ENCODE measurements at places on chromosomes 11 and 22.

GRCh38 chr11:120545813-120546212 is 34.3 kb downstream of the GRIK4 start:
- DNase-seq: no peak

DNA sequence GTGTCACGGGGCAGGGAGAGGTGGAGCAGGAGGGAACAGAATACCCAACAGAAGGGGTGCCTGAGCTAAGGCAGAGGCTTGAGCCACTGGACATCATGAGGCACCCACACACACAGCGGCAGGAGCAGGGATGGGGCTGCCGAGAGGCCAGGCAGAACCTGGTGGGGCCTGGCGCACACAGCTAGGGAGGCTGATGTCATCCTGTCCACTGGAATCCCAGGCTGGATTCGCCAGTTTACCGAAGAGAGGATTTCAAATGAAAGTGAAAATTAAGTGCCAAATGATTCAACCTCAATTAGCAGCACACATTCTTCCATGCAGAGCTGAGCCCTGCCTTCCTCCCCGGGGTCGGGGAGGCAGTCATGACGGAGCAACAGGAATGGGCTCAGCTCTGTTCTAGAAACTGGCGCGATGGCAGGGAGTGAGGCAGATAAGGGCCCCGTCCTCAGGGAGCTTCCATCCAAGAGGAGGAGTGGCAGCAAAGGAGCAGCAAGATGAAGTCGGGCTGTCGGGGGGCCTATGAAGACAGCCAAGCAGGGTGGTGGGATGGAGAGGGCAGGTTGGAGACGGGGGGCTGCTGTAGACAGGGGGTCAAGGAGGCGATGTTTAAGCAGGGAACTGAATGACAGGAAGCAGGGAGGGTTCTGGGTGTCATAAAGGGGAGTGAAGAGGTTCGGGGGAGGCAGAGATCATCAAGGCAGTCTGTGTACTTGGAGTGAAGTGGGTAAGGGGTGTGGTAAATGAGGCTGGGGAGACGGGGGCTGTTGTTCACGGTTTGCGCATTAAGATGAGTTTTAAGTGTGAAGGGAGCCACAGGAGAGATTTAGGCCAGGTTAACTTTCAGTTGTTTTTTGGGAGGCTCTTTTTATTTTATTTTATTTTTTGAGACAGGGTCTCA is 6.4 kb downstream of the RAC2 start:
- DNase-seq: peak; percentile 86

GRCh38 chr11:7927635-7928034 is 3.4 kb downstream of the OR10A6 start:
- DNase-seq: no peak

DNA sequence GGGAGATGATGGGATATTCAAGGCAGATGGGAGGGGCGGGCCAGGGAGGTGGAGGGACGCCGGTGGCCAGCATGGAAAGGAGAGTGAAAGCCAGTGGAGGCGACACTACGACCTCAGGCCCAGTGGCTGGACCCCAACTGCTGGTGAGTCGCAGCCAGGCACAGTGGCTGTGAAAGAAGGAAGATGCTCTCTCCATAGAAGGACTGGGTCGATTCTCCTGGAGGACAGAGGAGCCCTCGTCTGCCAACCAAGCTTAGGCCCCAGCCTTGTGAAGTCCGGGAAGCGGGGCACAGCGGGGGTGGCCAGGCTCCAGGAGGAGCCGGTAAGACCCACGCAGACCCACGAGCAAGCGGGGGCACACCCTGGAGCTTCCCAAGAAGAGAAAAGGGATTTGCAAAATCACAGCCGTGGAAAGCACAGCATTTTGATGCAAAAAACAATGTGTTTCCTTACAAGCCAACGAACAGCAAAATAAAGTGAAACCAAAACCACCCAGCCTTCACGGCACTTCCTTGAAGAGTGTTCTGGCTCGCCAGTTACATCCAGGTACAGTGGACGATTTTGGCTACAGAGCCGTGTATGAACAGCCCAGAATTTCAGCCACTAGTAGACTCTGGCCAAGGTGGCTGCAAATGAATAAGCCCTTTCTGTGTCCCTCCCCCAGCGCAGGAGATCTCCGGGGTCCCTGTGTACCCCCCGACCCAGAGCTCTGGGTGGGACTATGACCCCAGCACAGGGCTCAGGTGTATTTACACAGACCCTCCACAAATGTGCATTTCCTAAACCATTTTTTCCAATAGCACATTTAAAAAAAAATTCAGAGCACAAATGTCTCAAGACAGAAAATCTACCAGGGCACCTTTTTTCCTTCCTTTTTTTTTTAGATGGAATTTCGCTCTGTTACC is 96.9 kb downstream of the TRMU start:
- DNase-seq: no peak

DNA sequence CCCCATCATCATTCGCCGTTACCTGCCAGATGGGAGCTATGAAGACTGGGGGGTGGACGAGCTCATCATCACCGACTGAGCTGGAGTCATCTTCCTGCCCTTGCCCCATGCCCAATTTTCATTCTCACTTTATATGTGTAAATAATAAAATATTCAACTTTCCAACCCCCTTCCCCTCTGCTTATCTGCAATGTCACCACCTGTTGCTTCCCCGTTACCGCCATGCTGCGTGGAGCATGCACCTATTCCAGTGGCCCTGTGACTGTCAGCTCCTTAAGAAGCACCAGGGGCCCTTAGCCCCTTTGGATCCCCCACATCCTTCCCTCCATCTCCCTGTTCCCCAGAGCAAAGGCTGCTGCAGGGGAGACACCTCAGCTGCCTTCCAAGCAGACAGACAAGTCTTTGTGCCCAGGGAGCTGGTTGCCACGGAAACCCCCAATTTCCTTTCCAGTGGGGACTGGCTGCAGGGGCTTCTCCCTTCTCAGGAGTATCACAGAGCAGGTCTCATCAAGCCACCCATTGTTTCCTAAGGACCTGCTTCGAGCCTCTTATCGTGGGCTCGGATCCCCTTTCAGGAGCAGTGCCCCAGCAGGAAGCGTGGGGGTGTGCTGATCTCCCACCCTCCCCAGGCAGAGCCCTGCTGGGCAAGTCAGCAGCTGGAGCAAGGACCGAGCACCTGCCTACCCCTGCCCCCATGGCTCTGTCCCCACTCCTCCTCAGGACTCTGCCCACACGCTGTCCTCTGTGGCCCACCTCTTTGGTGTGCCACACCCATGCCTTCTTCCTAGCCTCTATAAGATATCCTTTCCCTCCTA is 14.3 kb downstream of the POLR2F start:
- DNase-seq: no peak

GRCh38 chr22:24996420-24996952 is 44.0 kb downstream of the KIAA1671 start:
- DNase-seq: peak; percentile 56

GRCh38 chr11:17645190-17645970 is 74.0 kb upstream of the MYOD1 start:
- DNase-seq: no peak
